NCI-H345 (cell line): ENCODE measurements at places on chromosomes 5 and 9.
A peak's percentile ranks its signal among the peaks of the same experiment; 100 is the strongest.

DNA sequence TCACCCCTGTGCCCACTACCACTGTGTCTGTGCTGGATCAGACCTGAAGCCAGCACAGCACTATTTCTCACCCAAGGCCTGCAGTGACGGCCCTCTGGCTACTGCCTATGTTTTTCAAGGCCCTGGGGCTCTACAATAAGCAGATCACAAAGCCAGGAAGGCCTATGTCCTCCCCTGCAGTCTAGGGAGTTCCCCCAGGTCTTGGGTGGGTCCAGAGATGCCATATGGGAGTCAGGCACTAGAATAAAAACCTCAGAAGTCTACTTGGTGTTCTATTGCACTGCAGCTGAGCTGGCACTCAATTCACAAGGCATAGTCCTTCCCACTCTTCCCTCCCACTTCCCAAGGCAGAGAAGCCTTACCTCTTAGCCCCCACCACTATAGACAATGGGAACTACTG is 107.1 kb downstream of the FBXO4 start:
- DNase-seq: no peak

GRCh38 chr5:119397518-119398380 is 41.9 kb downstream of the TNFAIP8 start:
- DNase-seq: no peak

DNA sequence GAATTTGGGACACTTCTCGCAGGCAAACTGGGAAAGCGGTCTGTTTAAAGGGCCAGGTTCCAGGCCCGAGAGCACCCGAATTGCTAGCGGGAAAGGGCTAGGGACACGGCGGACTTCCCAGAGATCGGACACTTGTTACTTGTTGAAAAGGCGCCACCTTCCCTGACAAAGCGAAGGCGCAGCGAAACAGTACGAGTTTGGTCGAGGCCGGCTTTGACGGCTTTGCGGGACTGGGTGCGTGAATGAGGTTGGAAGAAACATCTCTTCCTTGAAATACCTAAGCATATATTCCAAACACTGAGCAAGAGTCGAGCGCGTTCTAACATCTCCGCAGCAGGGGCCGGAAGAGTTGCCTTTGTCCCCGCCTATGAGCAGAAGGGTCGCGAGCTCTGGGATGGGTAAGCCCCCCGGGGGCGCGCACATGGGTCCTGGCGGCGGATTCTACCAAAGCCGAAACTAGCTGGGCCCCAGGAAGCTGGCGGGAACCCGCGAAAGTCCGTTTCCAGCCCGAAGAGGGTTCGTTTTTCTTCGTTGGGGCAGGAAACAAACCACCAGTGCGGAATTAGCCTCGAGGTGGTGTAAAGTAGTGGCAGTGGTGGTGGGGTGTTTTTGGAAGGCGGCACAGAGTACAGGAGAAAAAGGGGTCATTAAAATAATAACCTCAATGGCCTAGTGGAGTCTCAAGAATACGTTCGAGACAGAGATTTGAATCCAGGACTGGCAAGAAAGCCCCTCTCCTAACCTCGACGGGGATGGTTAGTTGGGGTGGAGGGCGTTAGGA is 1.5 kb downstream of the GDNF start:
- peak; percentile 18 for DNase-seq

DNA sequence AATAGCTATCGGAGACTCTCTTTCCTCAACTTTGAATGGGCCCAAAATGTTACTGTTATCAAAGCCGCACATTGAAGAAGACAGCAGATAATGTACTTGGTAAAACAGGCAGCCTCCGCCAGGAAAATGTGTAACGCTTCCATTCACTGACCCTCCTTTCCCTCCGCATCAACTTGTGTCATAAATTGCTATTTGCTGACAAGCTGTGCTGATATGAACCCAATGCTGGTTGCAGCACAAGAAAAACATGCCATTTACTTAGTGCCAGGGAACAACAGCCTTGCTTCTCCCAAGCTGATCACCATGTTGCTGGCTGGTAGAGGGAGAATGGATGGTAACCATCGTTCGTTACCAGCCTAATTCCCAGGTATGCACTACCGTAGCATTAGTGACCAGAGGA is 162.6 kb upstream of the PPP1R2B start:
- DNase-seq: no peak

- DNase-seq: peak; percentile 14
Observed at GRCh38 chr5:157449011-157449723, 10.8 kb upstream of the NIPAL4 start.
